Stimulated activated CD4-positive, alpha-beta T cell treated with anti-CD3 and anti-CD28 coated beads, Interleukin-4, amount 100 ng/mL, for 24 hours (primary cell): ENCODE measurements at places on chromosomes 6 and 20.

GRCh38 chr6:26243752-26244151, 121.2 kb upstream of the BTN3A2 start:
- no peak for DNase-seq

GRCh38 chr6:100986921-100987320, 105.8 kb upstream of the ASCC3 start:
- DNase-seq = no peak

DNA sequence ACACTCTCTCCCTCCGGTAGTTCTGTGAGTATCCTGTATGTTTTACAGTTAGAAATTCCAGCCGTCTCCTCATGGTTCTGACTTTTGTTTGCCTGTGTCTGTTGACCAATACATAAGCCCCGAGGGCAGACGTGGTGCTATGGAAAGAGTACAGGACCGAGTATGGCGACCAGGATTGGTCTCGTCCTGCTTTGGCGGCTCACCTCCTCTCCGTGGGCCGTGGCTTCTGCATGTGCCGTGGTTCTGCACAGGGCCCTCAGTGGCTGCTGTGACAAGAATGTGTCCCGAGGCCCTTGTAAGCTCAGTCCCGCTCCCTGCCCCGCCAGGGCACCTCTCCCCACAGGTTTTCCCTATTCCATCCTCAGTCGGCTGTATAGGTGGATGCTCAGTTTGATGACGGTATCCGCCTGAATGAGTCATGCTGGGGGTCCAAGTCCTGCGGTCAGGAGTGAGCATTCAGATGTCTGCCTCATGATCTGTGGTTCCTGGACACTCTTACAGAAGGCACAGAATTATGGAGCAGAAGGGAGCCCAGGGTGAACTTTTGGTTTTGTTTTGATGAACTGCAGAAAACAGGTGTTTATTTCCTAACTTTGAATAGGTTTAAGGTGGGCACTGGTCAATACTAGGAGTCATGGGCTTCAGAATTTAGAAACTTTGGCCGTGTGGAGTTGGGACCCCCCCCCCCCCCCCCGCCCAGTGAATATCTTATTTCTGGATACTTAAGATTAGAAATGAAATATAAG, 1.2 kb downstream of the ARFGAP1 start:
- no peak for DNase-seq

DNA sequence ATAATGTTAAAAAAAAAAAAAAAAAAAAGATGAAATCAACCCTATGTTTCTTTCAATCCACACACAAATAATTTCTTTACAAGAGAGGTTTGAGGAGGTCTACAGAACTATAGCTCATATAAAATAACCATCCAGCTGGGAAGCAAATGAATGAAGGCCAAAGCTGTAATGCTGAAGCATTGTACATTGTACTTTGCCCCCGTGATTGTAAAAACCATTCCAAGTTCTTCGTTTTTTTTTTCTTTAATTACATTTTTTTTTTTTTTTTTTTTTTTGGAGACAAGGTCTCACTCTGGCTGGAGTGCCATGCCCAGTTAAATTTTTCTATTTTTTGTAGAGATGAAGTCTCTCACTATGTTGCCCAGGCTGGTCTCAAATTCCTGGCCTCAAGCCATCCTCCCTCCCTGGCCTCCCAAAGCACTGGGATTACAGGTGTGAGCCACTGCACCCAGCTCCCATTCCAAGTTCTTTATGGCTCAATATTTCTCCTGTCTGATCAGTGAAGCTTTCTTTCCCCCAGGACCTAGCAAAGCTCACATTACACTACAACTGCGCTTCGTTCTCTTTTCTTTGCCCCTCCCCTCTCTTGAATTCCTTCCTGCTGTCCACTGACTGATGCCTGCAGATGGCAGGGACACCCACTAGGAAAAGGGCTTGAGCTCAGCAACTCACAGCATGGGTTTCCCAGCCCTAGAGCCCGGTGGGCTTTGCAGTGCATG, 53.0 kb upstream of the NOP56 start:
- no peak for DNase-seq

- DNase-seq = no peak
Measured at GRCh38 chr6:83190626-83191025, 2.4 kb downstream of the PGM3 start.

GRCh38 chr20:31425797-31426196, 14.6 kb upstream of the DEFB123 start:
- DNase-seq = no peak
